Activated naive CD4-positive, alpha-beta T cell (primary cell): ENCODE measurements at places on chromosomes 3 and 15.

DNA sequence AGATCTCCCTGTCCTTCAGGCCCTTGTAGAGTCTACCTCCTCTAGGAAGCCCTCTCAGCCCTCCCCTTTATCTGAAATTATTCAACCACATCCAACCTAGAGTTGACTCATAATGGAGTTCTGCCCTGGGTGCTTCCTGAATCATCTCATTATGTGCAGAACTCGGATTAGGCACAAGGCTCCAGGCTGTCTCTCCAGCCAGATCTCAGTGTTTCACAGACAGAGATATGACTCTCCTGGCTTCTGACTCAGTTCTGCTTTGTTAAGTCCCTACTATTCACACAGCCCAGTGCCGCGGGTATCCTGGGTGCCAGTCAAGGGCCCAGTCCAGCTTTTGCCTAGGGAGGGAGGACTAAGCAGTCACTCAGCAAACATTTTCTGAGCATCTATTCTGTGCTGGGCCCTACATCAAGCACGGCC is 9.3 kb downstream of the STRA6 start:
- no peak for DNase-seq

GRCh38 chr3:64234571-64234970 is 9.3 kb upstream of the PRICKLE2 start:
- no peak for DNase-seq

GRCh38 chr3:197286678-197287077 is 11.7 kb downstream of the DLG1 start:
- DNase-seq: no peak

DNA sequence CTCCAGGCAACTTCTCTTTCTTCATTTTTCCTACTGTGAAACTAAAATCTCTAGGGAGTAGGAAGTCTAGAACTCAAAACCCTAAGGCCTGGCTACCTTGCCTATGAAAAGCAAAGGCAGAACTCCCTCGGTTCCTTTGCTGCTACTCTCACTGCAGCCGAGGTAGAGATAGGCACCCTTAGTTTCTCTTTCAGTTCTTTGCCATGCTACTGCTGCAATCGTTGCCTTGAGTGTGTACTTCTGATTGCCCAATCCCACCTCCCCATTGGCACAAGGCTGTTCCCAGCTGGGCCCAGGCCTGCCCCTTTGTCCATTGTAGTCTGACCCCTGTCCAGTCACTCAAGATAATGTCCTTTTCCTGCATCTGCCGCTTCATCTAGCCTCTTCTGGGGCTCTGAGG is 92.3 kb upstream of the MRPS22 start:
- no peak for DNase-seq

DNA sequence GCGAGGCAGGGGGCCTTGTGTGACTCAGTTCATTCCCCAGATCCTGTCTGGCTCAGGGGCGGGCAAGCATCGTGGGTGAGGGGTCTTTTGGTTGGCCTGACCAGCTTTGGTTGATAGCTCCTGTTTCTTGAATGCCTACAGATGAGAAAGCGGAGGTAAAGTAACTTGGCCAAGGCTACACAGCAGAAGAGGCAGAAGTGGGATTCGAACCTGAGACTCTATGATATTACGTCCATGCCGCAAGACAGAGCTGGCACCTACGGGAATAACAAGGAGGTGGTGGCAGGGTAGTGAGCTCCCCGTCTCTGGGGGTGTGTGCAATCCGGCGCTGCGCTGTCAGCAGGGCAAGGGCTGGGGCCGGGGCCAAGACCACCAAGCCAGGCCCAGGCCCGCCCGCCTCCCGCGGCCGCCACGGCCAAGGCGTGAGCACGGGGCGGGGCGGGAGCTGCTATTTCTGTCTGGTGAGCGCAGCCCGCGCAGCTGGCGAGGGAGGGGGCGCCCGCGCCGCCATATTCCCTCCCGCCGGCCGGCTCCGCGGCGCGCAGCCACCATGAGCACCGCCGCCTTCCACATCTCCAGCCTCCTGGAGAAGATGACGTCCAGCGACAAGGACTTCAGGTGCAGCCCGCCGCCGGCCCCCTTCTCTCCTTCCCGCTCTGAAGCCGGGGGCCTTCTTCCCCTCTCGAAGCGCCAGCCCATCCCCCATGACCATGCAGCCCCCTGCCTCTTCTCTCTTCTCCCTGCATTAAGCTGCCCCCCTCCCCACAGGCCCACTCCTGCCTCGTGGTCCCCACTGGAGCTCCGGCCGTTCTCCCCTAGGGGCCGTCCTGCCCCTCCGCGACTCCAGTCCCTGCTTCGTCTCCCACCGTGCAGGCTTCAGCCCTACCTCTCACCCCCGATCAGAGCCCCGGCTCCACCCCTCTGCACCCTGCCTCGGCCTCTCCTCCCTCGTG is at the start of gene CAND2:
CAND2 (plus strand) TSS at position 510 of the 953 bp plus-strand sequence; CDS start at position 551, 41 bp downstream.
- DNase-seq: no peak

- DNase-seq: no peak
These were observed 8.5 kb upstream of the PIAS1 start for GRCh38 chr15:68045289-68046265.

DNA sequence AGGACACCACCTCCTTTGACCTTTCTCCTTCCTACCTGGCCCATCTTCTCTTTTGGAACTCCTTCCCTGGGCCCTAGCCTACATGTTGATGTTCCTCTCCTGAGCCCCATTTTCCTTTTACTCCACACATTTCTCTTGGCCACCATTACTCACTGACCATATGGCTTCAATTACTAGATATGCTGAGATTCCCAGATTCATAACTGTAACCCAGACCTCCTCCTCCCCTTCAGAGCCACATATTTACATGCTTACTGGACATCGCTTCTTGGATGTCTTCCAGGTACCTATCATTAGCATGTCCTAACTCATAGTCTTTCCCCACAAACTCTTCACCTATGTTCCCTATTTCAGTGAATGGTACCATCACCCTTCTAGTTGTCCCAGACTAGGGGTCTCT is 24.4 kb upstream of the TRIM59 start:
- DNase-seq: no peak

DNA sequence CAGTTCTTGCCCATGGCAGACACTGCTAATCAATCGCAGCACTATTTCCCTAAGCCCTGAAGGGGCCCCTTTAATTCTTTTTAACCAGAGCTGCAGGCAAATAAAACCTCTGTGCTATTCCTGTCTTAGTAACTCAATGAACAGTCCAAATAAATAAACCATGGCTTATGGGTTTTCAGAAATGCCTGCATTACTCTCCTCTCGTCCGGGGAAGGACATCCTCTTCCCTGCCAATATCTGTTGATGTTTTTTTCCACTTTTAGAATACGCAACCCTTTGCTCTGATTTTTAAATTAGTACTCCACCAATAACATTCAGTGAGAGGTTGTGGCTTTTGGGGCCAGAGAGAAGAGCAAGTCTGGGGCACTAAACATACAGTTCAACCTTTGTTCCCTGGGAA is 35.2 kb upstream of the PRICKLE2 start:
- DNase-seq: no peak

- no peak for DNase-seq
These were observed 302.0 kb downstream of the WDR72 start for GRCh38 chr15:53457479-53457878.

GRCh38 chr3:40821315-40821714 is 296.6 kb downstream of the ZNF621 start:
- no peak for DNase-seq

- no peak for DNase-seq
These were observed 56.3 kb upstream of the RPL32 start for GRCh38 chr3:12897381-12898289.

GRCh38 chr15:80514071-80514780 is 110.0 kb downstream of the ARNT2 start:
- no peak for DNase-seq

DNA sequence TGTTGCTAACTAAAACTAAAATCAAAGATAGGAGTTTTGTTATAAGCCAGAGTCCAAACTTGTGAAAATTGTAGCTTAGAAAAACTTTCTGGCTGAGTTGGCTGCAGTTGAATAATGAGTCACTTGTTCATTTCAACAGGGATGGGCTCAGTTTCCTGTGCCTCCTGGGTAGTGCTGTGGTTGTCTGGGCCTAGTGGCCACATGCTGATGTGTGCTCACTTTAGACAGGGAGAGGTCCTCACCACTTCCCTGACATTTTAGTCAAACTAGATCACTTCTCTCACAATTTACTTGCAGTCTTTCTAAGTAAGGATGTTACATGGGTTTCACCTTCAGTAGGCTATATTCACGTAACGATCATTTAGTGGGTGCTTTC is 6.3 kb upstream of the UBE2Q2 start:
- DNase-seq: no peak

DNA sequence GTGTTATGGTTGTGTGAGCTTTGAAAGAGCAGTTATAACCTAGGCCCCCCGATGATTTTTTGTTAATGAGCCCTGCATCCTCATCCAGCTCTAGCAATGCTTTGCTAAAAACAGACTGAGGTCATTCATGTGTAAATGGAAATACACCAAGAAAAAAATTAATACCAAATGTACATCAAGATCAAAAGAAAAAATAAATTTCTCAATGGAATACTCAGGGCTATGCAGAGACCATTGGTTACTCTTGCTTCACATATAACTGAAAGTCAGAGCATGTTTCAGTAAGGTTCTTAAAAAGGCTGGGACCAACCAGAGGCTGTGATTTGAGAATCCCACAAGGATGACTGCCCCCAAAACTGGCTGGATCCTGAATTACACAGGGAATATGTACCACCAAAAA is 48.0 kb downstream of the ARHGAP31 start:
- no peak for DNase-seq

DNA sequence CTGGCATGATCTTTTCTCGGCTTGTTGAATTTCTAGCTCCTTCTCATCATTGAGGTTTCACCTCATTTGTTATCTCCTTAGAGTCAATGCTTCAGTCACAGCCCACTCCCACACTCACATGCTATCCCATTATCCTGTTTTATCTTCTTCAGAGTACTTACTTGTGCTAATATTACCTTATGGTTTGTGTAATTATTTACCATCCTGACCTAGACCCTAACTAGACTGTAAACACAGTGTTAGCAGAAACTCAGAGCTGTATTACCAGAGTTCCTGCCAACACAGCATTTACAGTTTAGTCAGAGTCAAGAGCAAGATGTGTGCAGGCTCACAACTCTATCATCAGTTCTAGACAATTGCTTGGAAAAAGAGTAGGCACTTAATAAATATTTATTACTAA is 144.7 kb downstream of the OTOL1 start:
- no peak for DNase-seq

- no peak for DNase-seq
These were observed 28.5 kb upstream of the LRRC34 start for GRCh38 chr3:169841171-169841570.

DNA sequence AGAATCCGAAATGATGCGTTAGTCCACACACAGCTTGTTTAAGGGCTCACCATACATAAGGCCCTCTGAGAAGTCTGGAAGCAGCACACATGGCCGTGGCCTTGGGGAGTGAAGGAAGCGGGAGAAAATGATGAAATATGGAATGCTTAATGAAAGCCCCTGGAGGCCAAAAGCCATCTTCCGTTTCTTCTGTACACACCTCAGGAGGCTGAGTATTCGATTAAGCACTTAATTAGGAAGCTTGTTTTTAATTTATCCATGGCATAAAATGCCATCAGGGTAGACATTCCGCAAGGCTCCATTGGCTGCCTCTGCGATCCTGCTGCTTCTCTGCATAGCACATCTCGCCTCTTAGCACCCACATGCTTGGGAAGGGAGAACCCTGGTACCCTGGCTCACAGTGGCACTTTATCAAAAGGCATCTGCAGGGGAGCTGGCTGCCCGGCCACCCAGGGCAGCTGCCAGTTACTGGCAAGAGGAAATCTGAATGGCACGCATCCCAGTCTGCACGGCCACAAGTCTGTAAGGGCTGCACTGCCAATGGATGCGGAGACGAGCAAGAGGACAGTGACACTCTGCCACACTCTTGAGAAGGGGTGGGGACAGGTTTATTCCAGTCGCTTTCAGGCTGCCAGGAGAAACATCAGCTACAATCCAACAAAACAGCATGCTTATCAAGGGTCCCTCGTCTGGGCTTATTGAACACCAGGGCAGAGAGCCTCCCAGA is 356.2 kb downstream of the OCA2 start:
- no peak for DNase-seq

DNA sequence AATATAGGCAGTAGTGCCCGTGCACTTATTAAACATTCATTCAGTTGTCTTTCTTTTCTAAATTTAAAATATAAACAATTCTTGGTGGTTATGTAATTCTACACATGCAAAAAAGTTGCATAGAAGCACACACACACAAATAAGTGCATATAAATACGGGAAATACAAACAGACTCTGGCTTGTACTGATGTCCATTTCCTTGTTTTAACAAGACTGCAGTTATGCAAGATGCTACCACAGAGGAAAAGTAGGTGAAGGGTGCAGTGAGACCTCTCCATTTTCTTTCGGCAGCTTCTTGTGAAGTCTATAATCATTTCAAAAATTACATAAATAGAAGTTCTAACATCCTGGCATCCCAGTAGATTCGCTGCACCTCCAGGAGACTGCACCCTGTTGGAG is 130.6 kb upstream of the BCL6 start:
- no peak for DNase-seq

GRCh38 chr15:57216288-57216687 is 160.0 kb upstream of the CGNL1 start:
- no peak for DNase-seq

DNA sequence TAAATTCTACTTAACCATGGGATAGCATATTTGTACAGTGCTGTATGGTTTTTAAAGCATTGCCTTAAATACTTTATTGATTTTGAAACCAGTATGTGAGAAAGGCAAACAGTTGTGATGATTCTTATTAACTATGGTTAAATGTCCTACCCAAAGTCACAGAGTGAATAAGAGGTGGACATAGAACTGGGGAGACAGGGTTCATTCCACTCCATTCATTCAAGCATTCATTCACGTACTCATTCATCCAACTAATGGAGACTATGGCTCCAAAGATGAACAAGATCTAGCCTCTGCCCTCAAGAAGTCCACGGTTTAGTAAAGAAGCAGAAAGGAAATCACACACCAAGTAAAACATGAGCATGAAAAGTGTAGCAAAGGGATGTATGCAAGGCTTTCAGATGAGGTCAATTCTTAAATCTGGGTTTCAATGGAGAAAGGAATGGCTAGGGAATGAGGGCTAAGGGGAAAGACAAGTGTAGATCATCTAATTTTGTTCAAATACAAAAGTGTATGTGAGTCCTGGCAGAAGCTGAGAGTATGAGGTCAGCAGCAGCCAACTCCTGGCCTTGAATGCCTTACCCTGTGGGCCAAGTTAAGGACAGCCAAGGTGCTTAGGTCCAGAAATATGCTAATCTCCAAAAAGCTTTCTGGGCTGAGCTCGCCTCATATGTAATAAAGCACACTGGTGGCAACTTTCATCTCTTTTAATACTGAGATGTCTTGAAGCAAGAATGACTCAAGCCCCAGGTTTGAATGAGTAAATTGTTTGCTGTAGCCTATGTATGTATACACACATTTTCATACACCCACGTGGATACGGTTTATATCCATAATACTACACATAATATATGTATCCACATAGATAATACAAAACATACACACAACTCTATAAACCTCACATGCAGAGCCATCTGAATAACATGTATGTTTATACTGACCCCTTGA is 4.3 kb downstream of the TNIK start:
- DNase-seq: no peak

GRCh38 chr3:33211444-33211843 is 7.2 kb downstream of the SUSD5 start:
- DNase-seq: no peak

GRCh38 chr15:28975766-28976179 is 90.0 kb downstream of the APBA2 start:
- DNase-seq: peak; percentile 14
